NCI-H2081 treated with DMSO at 0.1 percent for 48 hours (cell line): ENCODE measurements at places on chromosomes 7 and 10.

- no peak for DNase-seq
These were observed 58.3 kb downstream of the INPP5A start for GRCh38 chr10:132595854-132596253.

GRCh38 chr7:44257618-44258422 is 57.0 kb downstream of the YKT6 start:
- DNase-seq: no peak

DNA sequence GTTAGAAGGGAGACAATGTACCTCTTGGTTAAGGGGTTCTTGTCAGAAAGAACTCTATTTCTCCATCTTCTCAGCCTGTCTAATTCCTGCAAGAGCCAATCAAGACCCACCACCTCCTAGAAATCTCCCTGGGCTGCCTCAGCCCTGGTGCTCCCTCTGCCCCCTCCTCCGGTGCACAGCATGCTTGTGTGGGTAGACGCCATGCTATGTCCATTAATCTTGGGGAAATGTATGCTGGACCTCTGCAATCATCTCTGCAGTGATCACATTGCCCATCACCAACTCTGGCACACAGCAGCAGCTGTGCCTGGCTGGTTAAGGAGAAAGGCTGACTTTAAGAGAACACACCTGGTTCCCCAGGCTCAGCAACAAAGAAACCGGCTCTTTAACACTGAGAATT is 37.3 kb downstream of the SH3PXD2A start:
- DNase-seq: no peak

DNA sequence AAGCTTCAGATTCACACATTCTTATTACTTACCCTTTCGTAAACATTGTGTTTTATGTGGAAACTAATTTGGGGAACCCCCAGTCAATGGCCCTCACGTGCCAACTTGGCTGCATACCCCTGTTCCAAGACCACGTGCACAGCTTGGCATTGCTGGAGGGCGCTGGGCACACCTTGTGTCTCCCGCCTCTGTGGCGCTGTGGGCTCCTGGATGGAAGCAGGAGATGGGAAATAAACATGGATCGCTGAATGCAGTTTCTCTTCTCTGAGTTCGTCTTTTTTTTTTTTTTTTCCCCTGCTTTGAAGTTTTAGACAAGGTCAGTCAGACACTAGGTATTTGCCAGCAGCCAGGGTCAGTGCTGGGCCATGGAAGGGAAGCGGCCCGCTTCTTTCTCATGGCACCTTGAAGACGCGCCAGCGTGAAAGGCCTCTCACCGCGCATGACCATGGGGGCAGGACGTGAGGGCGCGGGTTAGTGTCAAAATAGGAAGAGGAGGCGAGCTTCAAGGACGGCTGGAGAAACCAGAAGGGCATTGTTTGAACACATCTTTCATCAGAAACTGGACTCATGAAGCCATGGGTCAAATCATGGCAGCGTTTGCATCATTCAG is 27.3 kb downstream of the BNIP3 start:
- no peak for DNase-seq

DNA sequence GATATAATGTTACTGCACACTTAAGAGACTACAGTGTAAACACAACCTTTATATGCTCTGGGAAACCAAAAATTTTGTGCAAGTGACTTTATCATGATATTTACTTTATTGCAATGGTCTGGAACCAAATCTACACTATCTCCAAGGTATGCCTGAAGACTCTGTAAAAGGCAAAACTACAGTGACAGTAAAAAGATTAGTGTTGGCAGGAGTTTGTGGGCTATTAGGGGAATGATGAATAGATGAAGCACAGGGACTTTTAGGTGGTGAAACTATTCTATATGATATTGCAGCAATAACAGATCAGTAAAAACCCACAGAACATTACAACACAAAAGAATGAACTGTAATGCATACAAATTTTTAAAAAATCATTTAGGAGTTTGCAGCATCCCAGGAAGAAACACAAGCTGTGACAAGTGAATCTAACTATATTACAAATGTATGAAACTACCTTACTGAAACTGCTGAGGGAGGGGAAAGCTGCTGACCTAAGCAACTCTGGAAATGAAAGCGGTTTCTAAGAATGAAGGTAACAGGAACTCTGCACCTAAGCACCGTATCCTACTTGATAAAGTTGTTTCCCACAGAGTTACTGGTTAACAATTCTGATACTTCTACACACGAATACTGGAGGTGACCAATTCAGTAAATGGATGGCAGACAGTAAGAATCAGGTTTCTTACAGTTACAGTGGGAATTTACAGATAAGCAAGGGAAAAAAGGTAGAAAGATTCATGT is 82.6 kb downstream of the ATE1 start:
- DNase-seq: no peak

- no peak for DNase-seq
These were observed 120.3 kb upstream of the PTPRZ1 start for GRCh38 chr7:121752706-121753105.

GRCh38 chr7:28739128-28739527 is 219.0 kb downstream of the TRIL start:
- DNase-seq: no peak
